ENCODE measurements at places on chromosomes 6 and 20. TPM values are rescaled to one million over a fixed set of nuclear protein-coding genes. Genes with fewer than 3 reads are reported as not detected.
A peak's percentile ranks its signal among the peaks of the same experiment; 100 is the strongest.

DNA sequence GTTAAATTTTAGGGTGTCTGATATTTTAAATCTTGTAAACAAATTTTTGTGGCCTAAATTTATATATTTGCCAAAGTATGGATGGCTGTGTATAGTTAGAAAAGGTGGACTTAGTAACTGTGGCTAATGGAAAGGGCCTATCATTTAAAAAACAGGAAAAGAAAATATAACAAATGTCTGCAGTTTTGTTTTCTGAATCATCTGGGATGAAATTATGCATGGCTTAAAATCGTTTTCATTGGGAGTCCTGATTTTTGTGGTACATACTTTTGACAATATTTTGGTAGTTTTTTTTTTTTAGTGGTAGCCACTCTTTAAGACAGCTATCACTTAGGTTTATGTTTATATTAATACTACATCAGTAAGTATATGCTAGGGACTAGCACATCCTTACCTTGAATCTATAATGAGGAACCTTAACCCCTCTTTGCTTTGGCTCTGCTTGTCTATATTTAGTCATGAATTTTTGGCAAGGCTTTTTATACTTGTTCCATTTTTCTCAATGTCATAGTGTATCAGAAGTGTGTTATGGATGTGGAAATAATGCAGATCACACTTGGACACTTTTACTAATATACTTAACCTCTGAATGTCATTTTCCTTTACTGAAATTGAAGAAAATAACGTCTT, 5.6 kb downstream of the ARID1B start:
- H3K27ac ChIP-seq, result peak overlapping the region; percentile 83
- DNase-seq, result peak; percentile 32
- no peaks in the 10 kb centered on the region for H3K36me3 ChIP-seq
- peaks cover 65% of the 10 kb centered on the region for H3K4me1 ChIP-seq

GRCh38 chr20:48691523-48691922, 136.3 kb downstream of the PREX1 start:
- H3K36me3 ChIP-seq, result no peaks in the 10 kb centered on the region
- peaks cover 3% of the 10 kb centered on the region for H3K27me3 ChIP-seq
- H3K4me1 ChIP-seq, result peaks cover 6% of the 10 kb centered on the region
- no peak overlapping the region for H3K4me3 ChIP-seq

DNA sequence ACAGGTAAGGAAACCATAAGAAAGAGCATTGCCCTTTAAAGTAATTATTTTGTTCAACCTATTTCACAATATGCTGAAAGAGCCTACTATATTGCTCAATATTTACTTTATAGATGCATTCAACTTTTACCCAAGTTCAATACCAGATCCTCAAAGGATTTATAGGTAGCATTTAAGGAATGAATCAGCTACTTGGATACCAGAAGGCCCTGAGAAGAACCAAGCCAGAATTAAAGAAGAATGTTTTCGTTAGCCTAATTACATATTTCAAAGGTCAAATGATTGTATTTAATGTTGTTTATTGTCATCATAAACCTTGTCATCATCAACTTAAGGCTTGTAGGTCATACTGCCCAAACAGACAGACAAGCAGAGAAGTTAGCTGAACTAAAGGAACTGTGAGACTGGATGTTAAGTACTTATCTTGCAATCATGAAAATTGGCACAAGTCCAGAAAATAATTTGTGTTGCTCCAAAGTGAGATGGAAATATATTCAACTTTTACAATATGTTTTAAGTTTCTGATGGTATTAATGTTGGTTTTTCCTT, 636.7 kb downstream of the RFPL4B start:
- H3K36me3 ChIP-seq, result no peaks in the 10 kb centered on the region
- no peak overlapping the region for H3K4me3 ChIP-seq
- H3K27ac ChIP-seq, result no peak overlapping the region
- peak; percentile 19 for DNase-seq
- H3K4me1 ChIP-seq, result peaks cover 33% of the 10 kb centered on the region

GRCh38 chr20:3209257-3209945, at the start of gene ITPA:
ITPA (plus strand) TSS chr20:3209498; CDS start chr20:3209552, 54 bp downstream.
- H3K27me3 ChIP-seq, result no peaks in the 10 kb centered on the region
- peak within 1 kb of the TSS; percentile 92 for H3K4me3 ChIP-seq
- peak within 1 kb of the TSS; percentile 88 for H3K27ac ChIP-seq
- no peaks in the 10 kb centered on the region for H3K36me3 ChIP-seq
- DNase-seq, result peak; percentile 15

DNA sequence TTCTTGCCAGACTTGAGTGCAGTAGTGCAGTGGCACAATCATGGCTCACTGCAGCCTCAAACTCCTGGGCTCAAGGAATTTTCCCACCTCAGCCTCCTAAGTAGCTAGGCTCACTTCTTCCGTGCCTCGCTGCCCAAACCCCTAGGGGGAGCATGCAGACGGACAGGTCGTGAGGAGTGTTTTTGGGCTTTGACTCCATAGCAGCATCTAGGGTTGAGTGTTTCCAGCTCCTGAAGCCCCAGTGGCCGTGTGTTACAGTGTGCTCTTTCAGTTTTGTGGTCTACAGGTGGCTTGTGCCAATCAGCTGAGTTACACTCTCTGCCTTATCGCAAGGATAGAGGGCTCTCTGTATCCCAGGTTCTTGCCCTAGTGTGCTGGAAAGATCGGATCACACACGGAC, 33.4 kb downstream of the NCOA3 start:
- no peak overlapping the region for H3K27ac ChIP-seq
- peaks cover 23% of the 10 kb centered on the region for H3K4me1 ChIP-seq
- H3K27me3 ChIP-seq, result peaks cover 2% of the 10 kb centered on the region
- peaks cover 6% of the 10 kb centered on the region for H3K36me3 ChIP-seq
- H3K4me3 ChIP-seq, result no peak overlapping the region

DNA sequence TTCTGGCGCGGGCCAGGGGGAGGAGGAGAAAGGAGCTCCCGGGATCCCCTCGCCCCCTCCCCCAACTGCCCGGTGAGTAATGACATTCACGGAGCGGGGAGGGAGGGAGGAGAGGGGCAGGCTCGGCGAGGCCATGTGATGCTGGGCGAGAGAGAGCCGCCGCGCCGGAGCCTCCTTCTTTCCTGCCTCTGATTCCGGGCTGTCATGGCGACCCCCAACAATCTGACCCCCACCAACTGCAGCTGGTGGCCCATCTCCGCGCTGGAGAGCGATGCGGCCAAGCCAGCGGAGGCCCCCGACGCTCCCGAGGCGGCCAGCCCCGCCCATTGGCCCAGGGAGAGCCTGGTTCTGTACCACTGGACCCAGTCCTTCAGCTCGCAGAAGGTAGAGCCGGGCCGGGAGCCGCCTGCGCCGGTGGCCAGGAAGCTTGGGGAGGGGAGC, at the start of gene GDAP1L1:
Gene GDAP1L1 (plus strand): TSS at position 178 of the 441 bp plus-strand sequence. CDS start 27 bp downstream, at position 205.
- no peak within 1 kb of the TSS for H3K27ac ChIP-seq
- H3K36me3 ChIP-seq, result no peaks in the 10 kb centered on the region
- DNase-seq, result no peak

DNA sequence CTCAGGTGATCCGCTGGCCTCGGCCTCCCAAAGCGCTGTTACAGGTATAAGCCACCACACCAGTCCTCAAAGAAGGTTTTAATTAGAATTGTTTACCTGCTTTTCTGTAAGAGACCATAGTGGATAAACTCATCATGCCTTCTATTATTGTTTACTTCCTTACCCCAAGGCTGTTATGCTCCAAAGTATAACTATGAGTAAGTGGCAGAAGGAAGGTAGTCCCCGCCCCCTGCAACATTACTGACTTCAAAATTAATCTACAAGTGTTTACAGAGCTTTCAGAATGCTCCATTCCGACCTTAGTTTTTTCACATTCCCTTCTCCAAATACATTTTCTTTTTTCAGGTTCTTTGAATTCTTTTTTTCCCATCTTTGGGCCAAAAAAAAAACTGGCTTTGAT, 480.5 kb upstream of the NOX3 start:
- H3K4me3 ChIP-seq, result no peak overlapping the region
- H3K27ac ChIP-seq, result no peak overlapping the region
- H3K4me1 ChIP-seq, result peaks cover 9% of the 10 kb centered on the region
- no peaks in the 10 kb centered on the region for H3K27me3 ChIP-seq

GRCh38 chr6:156645097-156645496, 132.1 kb upstream of the ARID1B start:
- H3K36me3 ChIP-seq, result no peaks in the 10 kb centered on the region
- H3K27me3 ChIP-seq, result peaks cover 11% of the 10 kb centered on the region
- DNase-seq, result peak; percentile 33
- no peak overlapping the region for H3K27ac ChIP-seq
- H3K4me1 ChIP-seq, result peaks cover 20% of the 10 kb centered on the region
- peak overlapping the region; percentile 74 for H3K4me3 ChIP-seq

DNA sequence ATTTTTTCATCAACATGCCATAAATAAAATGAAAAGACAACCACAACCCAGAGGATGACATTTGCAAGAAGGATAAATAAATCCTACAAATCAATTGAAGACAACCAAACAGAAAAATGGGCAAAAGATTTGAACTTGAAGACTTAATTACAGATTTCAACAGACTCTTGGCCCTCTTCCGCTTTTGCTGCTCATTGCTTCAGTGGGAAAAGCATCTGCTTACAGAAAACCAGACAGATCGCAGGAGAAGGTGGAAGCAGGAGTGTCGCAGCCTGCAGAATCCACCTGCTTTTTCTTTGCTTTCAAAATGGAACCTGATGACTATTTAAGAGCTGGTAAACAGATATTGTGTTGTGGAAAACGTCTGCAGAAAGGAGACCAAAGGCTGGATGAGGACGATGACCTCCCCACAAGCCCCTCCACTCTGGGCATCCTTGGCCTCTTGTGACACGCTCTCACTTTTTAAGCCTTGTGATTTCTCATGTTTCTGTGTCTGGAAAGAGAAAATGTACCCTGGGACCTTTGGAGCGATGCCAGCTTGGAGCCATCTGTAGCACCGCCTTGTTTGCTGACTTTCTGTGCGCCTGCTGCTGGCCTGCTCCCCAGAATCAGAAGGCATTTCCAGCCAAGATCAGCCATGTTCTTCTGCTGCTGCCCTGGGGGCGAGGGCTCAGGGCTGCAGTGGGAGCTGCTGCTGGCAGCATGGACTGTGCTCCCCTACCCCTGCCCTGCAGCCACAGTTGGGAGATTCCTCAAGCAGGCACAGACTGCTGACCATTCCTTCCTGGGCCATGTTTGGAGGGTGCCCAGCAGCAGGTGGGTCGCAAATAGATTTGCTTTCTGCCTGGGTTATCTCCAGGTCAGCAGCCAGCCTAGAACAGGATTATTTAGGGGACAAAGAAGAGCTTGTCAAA, 3.6 kb upstream of the CSTL1 start:
- peaks cover 22% of the 10 kb centered on the region for H3K27me3 ChIP-seq
- no peaks in the 10 kb centered on the region for H3K36me3 ChIP-seq
- no peak for DNase-seq
- H3K4me1 ChIP-seq, result no peaks in the 10 kb centered on the region

- H3K4me1 ChIP-seq, result peaks cover 5% of the 10 kb centered on the region
- H3K4me3 ChIP-seq, result no peak overlapping the region
- peaks cover 6% of the 10 kb centered on the region for H3K36me3 ChIP-seq
- no peak overlapping the region for H3K27ac ChIP-seq
- H3K27me3 ChIP-seq, result peaks cover 2% of the 10 kb centered on the region
Observed at GRCh38 chr6:11785415-11785773, 6.8 kb upstream of the ADTRP start.

DNA sequence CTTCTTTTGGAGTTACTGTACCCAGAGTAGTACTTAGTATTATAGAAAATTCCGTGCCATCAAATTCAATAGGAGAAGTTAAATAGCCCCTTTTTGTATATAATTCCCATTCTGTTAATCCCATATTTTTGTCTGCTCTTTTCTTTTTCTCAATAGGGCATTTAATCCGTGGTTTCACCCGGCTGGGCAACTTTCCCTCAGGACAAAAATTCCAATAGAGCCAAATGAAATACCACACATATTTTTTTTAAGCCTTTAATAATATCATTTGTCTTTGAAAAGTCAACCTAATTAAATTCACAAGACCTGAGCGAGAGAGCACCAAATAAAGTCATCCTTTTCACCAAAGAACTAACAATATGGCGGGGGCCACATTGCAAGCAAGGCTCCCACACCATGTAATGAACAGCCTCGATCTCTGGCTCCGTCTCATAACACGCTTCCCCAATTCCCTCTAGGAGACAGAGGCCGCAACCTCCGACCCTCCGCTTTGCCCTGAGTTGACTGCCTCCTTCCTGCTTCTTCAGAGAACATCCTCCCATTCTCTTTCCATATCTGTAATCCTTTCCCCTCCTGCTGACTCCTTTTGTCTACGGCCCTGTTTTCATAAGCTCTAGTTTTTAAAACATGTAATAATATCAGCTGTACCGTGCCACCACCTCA, 13.6 kb downstream of the NHSL1 start:
- DNase-seq, result no peak
- no peak overlapping the region for H3K27ac ChIP-seq
- peaks cover 4% of the 10 kb centered on the region for H3K36me3 ChIP-seq
- no peaks in the 10 kb centered on the region for H3K27me3 ChIP-seq
- H3K4me3 ChIP-seq, result no peak overlapping the region

DNA sequence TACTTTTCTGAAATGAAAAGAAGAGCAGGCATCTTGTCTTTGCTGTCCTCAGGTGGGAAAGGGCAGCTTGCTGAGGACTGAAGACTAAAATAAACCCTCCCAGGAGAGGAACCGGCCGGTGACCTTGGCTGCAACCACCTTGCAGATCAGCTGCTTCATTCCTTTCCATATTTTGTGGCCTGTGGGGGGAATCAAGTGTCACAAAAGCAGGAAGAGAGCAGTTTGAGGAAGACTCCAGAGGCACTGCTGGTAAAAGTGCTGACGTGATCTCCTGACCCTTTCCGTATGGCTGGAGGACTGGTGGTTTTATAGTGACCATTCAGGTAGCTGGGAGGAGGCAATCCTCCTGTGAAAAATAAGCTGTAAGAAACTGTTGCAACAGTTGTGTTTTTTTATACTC, 157.0 kb downstream of the PLCB4 start:
- H3K4me1 ChIP-seq, result peaks cover 56% of the 10 kb centered on the region
- H3K27me3 ChIP-seq, result no peaks in the 10 kb centered on the region
- DNase-seq, result no peak

DNA sequence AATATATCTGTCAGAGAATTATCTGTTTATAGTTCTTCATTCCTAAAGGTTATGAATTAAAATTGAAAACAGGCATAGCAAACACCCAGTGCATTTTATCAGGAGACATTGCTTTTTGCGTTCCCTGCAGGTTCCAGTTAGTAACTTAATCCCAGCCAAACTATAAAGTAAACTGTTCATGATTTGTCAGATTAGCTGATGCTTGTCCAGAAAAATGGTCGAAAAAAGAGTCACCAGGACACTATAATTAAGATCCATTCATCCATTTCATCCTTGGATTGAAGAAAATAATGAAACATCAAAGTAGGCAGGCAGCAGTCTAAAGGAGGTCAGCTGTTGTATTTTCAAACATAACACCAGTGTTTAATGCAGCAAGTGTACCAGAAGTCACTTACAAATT, 75.9 kb downstream of the EPHA7 start:
- H3K4me3 ChIP-seq, result no peak overlapping the region
- H3K36me3 ChIP-seq, result no peaks in the 10 kb centered on the region
- DNase-seq, result no peak
- no peak overlapping the region for H3K27ac ChIP-seq
- H3K27me3 ChIP-seq, result no peaks in the 10 kb centered on the region

- peaks cover 1% of the 10 kb centered on the region for H3K27me3 ChIP-seq
- H3K27ac ChIP-seq, result no peak overlapping the region
- no peak overlapping the region for H3K4me3 ChIP-seq
- peaks cover 16% of the 10 kb centered on the region for H3K4me1 ChIP-seq
Observed at GRCh38 chr6:25448965-25449538, 169.9 kb downstream of the CARMIL1 start.

DYNLT2 gene
- total RNA-seq, result 0.36 TPM

CTSZ gene
- total RNA-seq, result 128 TPM

SRMS gene
- not detected for total RNA-seq

MRAP2 gene
- total RNA-seq, result not detected

BMP5 gene
- total RNA-seq, result not detected

C6orf15 gene
- not detected for total RNA-seq

SDC4 gene
- total RNA-seq, result 130 TPM

HLA-DMA gene
- 2.4 TPM for total RNA-seq

RNF39 gene
- total RNA-seq, result not detected

TPX2 gene
- total RNA-seq, result 89.0 TPM

PLN gene
- total RNA-seq, result not detected

SMIM26 gene
- total RNA-seq, result 66.3 TPM

CDH4 gene
- total RNA-seq, result 6.9 TPM

GGTLC1 gene
- not detected for total RNA-seq

Data from HFFc6 (cell line).